ENCODE measurements at places on chromosomes 1 and 21.

- DNase-seq, result no peak
These were observed 145.3 kb downstream of the S1PR1 start for GRCh38 chr1:101382135-101382534.

- no peak for DNase-seq
These were observed 192.1 kb upstream of the VAMP3 start for GRCh38 chr1:7579016-7579415.

DNA sequence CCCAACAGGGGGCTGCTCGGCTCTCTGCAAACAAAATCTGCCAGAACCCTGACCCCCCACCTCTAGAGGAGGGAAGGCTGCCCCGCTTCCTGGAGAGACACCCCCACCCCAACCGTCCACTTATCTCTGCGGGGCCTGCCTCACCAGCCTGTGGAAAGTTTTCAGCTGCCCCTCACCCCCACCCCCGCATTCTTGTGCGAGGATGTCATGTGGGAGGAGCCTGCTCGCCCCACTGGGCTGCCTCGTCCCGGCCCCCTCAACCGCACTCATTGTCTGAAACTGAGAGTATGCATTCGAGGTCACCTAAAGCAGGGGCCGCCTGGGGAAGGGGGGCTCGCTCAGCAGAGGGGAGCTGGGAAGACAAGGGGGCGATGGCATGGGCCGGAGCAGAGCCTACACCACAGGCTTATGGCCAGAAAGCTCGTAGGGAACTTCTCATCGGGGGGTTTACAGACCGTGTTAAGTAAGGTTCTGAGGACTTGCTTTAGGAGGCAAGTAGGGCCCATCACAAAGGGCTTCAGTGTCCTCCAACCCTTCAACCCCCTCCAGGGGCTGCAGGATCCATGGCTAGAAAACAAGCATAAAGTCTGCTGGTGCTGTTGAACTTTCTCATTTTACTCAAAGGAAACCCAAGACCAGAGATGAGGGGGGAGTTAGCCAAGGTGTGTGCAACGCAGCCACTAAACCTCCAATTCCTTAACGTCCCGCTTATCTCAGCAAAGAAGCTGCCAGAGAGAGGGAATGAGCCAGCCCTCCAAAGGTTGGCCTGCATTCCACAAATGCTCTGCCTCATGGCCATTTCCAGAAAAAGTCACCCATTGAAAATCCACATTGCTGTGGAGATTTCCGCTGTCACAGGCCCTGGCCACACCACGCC is 9.4 kb downstream of the EPHA2 start:
- DNase-seq, result no peak

DNA sequence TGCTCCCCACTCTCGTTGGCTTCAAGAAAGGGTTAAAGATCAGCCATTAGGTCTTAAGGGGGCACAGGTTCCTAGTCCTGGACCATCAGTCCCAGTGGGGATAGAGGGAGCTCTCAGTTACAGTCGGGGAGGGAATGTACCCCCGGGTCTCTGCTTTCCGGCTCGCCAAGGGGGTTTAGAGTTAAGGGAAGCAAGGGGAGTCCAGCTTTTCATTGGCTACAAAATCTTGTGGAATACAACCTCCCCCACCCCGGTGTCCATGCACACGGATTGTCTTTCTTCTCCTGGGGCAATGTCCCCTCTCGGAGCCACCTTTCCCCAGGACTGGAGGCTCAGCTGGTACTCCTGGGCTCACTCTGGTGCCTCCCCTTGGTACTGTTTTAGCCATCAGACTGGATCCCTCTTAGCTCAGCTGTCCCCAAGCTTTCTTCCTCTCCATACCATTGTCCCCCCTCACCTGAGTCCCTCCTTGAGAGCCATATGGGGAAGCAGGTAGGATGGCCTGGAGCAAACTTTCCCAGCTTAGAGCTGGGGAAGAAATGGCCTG is at the start of gene A3GALT2:
Gene A3GALT2 (minus strand): TSS at position 480 of the 547 bp plus-strand sequence. CDS start 0 bp downstream, at position 480.
- no peak for DNase-seq

DNA sequence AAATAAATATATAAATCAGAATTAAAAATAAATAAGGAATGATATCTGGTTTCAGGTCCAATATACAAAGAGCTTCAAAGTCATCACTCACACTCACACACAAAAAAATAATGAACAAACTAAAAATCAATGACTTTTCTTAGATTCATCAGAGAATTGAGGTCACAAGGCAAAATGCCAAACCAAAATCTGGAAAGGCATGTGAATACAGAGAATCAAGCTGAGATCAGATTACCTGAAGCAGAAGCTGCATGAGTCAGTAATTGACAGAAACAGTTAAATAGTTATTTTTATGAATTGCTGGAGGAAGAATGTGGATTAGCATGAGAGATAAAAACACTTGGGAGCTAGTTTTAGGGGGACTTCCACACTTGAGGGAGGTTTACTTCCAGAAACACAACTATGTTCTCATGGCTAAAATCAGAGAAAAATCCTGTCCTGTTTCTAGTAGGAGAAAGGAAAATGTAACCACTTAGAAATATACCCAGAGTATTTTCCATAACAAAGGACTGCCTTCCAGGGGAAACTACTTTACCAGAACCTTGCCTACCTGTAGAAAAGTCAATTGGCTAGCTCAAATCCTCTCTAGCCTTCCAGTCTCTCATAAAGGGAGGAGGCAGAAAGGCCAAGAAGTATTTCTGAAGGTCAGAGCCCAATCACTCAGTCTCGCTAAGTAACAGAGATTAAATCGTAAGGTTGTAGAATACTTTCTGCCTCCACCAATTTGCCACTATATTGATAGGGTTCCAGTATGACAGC is 536.6 kb upstream of the NR5A2 start:
- no peak for DNase-seq

- DNase-seq, result no peak
These were observed 281.9 kb upstream of the ADAMTS5 start for GRCh38 chr21:27248814-27249213.

GRCh38 chr1:68551459-68551858 is 54.6 kb upstream of the DEPDC1 start:
- DNase-seq, result no peak

- DNase-seq, result no peak
These were observed 5.2 kb upstream of the ARID1A start for GRCh38 chr1:26690576-26691031.

GRCh38 chr1:50423670-50424000 is 392 bp upstream of the DMRTA2 start:
- no peak for DNase-seq

DNA sequence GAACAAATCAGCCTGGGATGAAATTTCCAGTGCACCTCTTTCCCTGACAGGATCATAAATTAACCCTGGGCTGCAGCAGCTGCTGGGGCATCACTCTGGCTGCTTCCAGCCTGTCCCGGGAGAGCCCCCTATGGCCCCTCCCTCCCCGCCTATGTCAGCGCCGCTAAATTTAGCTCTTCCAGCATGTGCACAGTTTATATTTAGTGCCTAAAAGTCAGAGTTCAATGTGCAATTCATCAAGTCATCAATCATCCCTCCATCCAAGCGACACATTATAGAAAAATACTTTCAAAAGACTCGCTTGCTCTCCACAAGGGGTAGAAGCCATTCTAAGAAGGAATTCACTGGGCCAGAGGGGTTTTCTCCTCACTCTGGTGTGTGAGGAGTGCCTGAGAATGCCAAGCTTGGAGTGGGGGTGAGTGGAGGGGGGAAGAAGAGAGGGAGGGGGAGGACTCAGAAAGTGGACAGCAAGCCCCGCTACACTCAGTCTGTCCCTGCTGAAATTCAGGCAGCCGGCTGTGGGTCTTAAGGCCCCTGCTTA is 37.4 kb downstream of the XCL1 start:
- no peak for DNase-seq

DNA sequence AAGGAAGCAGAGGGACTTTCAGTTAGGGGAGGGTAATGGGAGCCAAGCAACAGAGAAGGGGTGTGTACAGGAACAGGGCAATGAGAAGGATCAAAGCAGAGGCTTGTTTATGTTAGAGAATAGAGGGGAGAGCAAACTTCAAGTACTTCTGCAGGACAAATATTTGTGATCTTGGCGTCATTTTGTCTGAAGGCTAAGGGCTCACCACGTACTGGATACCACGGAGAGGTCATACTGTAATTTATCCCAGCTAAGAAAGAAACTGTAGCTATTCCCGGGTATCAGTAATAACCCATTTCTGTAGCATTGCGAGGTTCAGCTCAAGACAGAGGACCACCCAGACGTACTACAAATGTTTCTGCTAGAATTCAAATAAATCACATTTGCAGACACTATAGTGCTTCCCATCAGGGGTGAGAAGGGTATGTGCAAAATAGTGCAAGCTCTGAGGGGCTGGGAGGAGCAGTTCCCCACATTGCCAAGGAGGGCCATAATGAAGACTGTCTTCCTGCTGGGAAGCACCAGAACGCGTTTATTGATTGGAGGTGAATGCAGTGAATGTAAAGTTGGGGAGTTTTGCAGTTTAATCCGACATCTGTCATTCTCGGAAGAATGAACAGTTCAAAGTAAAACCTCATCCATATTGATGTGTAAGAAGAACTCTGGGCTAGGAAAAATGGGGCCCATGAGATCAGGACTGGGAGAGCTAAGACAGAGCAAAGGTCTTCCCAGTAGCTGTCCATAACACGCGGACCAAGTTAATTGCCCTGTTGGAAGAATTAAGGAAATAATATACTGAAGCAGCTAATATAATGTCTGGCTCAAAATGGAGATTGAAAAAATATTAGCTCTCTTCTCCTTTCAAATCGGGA is 136.9 kb downstream of the RWDD3 start:
- no peak for DNase-seq

DNA sequence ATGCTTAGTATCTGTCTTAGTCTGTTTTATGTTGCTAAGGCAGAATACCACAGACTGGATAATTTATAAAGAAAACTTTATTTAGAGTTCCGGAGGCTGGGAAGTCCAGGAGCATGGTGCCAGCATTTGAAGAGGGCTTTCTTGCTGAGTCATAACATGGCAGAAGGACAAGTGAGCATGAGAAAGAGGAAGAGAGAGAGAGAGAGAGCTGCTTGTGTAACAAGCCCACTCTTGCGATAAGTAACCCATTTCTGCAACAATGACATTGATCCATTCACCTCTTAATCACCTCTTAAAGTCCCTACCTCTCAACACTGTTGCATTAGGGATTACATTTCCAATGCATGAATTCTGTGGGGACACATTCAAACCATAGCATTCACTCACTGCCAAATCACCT is 11.7 kb upstream of the MYOCOS start:
- DNase-seq, result no peak

DNA sequence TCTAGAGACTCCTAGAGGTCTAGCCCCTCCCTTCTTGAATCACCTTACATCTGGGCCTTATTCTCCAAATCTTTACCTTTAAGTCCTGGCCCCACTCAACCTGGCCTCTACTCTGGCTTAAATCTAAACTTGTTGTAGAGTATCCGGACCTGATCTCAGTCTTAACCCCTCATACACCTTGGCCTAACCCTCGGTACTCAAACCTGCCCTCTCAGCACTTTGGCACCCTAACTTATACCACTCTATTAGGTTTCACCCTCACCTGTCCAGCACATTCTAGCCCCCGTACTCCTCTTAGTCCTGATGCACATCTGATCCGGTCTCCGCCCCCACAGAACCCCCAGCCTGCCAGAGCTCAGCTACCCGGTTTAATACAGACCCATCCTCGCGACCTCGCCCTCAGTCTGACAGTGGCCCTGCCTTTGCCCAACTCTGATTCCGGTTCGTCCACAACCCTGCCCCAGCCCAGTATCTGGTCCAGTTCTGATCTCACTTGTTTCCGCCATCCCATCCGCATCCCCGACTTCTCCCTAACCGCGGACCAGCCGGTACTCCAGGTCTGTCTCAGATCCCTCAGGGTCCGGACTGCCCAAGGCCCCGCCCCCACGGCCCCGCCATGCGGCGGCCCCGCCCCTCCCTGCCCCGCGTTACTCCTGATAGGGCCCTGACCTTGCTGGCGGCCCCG is 1.5 kb downstream of the TRIM62 start:
- no peak for DNase-seq

- DNase-seq, result no peak
These were observed 58.4 kb upstream of the EPS8L3 start for GRCh38 chr1:109821831-109822745.

GRCh38 chr1:246761396-246761795 is 37.2 kb downstream of the SCCPDH start:
- DNase-seq, result no peak

- DNase-seq, result no peak
These were observed 8.4 kb downstream of the ADARB1 start for GRCh38 chr21:45082736-45083135.
